ENCODE measurements at places on chromosomes 3 and 15. TPM values are rescaled to one million over a fixed set of nuclear protein-coding genes. Genes with fewer than 3 reads are reported as not detected.

DNA sequence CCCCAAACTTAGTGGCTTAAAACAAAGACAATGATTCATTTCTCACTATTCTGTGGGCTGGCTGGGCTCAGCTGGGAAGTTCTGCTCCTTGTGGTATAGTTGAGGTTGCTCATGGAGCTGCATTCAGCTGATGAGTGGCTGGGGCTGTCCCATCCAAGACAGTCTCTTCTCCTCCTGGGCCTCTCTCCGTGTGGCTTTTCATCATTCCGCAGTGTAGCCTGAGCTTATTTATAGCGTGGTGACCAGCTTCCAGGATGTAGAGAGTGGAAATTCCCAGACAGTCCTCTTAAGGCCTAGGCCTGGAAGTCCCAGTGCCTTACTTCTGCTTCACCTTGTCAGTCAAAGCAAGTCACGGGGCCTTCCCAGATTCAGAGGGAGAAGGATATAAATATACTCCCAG lies 136.7 kb upstream of the DAZL start:
- no peak for DNase-seq
- H3K27me3 ChIP-seq = no peaks in the 10 kb centered on the region
- H3K36me3 ChIP-seq = peaks cover 2% of the 10 kb centered on the region

DNA sequence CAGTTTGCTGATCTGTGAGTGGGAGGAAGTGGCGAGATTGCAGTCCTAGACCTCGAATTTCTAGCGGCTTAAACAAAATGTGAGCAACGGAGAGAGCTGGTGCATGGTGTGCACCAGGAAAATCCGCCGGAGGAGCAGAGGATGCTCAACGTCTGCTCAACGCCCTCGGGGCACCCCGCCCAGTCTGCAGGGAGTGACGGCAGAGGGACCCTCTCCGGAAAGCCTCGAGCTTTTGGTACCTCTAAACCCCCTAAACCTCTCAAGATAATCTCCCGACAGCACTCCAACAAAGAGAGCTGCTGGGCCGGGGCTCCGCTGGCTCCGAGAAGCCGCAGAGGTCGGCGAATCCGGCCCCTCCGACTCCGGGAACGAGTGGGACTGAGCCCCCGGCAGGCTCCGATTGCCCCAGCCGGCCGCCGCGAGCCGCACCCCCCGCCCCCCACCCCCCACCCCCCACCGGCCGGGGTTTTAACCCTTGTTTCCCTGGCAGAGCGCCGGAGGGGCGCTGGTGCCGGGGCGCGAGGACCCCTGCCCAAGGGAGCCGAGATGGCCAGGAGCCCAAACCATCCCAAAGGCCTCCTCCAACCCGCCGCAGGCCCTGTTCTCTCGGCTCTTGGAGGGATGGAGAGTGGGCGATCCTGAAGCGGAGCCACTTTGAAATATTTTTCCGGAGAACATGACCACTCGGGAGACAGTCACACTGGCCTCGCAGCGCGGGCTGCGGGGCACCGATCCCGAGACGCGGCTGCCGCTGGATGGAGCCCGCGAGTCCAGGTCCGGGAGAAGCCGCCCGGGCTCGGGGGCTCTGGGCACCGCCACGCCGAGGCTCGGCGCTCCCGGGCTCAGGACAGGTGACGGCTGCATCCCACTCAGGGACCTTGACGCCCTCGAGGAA lies 1.5 kb downstream of the MEGF11 start:
- peaks cover 20% of the 10 kb centered on the region for H3K4me1 ChIP-seq
- H3K27me3 ChIP-seq = peaks cover 46% of the 10 kb centered on the region
- peak; percentile 46 for DNase-seq
- H3K36me3 ChIP-seq = peaks cover 3% of the 10 kb centered on the region
- peak overlapping the region; percentile 87 for H3K4me3 ChIP-seq

DNA sequence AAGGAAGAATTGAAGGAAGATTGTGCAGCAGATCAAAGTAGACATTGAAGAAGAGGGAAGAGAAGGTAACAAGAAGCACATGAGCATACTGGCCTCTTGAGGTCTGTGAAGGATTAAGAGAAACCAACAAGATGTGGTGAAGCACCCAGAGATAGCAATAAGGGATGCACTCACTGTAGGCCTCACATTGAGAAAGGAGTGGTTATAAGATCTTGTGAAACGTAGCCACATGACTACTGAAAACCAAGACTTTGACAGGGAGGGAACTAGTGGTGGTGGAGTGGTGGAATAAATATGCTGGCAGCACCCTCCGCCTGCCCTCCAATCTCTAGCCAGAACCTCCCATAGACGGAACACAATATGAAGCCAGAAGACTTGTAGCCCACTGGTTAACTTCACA lies 651.2 kb downstream of the DIPK2A start:
- H3K36me3 ChIP-seq = no peaks in the 10 kb centered on the region
- H3K27me3 ChIP-seq = no peaks in the 10 kb centered on the region
- H3K4me1 ChIP-seq = no peaks in the 10 kb centered on the region
- DNase-seq = no peak
- H3K27ac ChIP-seq = no peak overlapping the region
- no peak overlapping the region for H3K4me3 ChIP-seq

DNA sequence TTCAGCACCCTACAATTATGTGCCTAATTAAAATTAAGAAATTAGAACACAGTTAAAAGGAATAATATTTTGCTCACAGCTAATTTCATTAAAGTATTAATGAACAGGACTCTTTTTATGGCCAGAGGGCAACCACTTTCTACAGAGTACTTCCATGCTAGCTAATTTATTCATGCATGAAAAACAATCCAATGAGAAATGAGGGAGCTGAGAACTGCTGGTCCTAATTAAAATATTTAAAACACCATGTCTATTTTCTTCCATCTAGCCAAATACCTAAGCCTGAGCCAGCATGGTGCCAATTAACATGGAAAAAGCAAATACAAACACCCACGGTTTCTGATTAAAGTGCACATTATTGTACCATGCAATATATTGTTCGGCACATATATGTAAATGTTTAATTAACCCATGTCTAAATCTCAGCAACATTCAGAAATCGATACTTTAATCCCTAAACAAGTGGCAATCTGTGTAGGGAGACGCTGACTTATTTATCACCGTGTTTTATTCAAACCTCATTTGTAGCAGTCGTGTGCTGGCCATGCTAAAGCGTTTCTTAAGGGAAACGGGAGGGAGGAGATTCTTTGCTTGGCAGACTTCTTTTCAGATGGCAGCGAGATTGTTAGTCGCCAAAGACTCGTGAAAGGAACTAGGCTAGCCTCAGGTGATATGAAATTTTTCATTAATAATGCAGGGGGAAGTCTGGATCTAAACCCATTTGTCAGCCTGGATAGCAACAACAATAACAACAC lies 193.5 kb downstream of the ANXA2 start:
- H3K27ac ChIP-seq = no peak overlapping the region
- no peak for DNase-seq
- no peak overlapping the region for H3K4me3 ChIP-seq
- no peaks in the 10 kb centered on the region for H3K4me1 ChIP-seq
- no peaks in the 10 kb centered on the region for H3K36me3 ChIP-seq
- peaks cover 13% of the 10 kb centered on the region for H3K27me3 ChIP-seq

DNA sequence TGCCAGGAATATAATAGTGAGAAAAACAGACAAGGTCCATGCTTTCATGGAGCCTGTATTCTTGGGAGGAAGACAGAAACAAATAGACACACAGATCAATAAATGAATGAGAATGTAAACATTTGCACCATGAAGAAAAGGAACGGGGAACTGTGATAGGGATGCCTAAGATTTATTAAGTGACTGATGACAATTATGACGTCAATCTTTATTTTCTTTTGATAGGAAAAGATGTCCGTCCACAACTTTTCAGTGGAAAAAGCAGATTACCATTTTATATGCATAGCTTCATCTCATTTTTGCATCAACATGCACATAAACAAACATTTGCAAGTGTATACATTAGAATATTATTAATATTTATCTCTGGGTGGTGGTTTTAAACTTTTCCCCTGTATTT lies 27.9 kb upstream of the WNT5A start:
- no peak overlapping the region for H3K4me3 ChIP-seq
- no peaks in the 10 kb centered on the region for H3K36me3 ChIP-seq
- H3K27ac ChIP-seq = no peak overlapping the region
- no peaks in the 10 kb centered on the region for H3K4me1 ChIP-seq
- H3K27me3 ChIP-seq = peaks cover 2% of the 10 kb centered on the region

DNA sequence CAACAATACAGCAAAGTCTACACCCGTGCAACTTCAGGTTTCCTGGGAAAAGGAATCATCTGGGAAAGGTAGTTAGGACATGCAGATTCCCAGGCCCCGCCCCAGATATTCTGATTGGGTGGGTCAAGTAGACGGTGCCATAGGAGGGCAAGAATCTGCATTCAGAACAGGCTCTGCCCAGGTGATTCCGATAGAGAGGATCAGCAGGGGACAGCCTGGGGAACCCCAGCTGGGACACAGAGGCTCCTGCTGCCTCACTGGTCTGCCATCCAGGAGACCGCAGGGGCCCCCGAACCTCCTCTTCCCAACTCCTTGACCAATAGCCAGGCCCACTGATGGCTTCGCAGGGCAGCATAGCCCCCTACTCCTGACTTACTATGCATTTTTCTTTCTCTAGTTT lies 243.4 kb downstream of the VPS13C start:
- H3K27ac ChIP-seq = no peak overlapping the region
- no peaks in the 10 kb centered on the region for H3K4me1 ChIP-seq
- H3K36me3 ChIP-seq = no peaks in the 10 kb centered on the region
- H3K4me3 ChIP-seq = no peak overlapping the region
- no peak for DNase-seq
- peaks cover 60% of the 10 kb centered on the region for H3K27me3 ChIP-seq

GRCh38 chr3:154364849-154365248 lies 40.6 kb upstream of the DHX36 start:
- H3K36me3 ChIP-seq = no peaks in the 10 kb centered on the region
- no peaks in the 10 kb centered on the region for H3K4me1 ChIP-seq
- peaks cover 8% of the 10 kb centered on the region for H3K27me3 ChIP-seq
- no peak overlapping the region for H3K4me3 ChIP-seq
- no peak for DNase-seq

DNA sequence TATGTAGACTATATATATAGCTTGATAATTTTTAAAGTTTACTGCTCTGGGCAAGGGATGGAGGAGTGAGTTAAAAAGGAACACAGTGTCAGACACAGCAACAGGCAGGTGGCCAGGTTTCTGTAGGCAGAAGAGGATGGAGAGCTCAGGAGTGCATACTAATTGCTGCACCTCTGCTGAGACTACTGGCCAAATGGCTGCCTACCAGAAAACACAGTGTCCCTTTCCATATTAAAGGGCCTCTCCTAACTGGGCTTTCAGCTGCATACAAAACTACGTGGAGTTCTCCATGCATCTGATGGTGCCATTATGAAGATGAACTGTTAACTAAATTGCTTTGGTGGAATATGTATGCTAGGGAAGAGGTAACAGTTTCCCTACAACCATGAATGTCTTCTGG lies 1.8 kb downstream of the ATP13A4 start:
- DNase-seq = no peak
- H3K27ac ChIP-seq = no peak overlapping the region
- H3K4me1 ChIP-seq = no peaks in the 10 kb centered on the region
- no peak overlapping the region for H3K4me3 ChIP-seq
- no peaks in the 10 kb centered on the region for H3K36me3 ChIP-seq

GRCh38 chr3:59558906-59559720 lies 509.3 kb upstream of the CFAP20DC start:
- peaks cover 16% of the 10 kb centered on the region for H3K4me1 ChIP-seq
- no peaks in the 10 kb centered on the region for H3K36me3 ChIP-seq
- H3K27me3 ChIP-seq = no peaks in the 10 kb centered on the region

DNA sequence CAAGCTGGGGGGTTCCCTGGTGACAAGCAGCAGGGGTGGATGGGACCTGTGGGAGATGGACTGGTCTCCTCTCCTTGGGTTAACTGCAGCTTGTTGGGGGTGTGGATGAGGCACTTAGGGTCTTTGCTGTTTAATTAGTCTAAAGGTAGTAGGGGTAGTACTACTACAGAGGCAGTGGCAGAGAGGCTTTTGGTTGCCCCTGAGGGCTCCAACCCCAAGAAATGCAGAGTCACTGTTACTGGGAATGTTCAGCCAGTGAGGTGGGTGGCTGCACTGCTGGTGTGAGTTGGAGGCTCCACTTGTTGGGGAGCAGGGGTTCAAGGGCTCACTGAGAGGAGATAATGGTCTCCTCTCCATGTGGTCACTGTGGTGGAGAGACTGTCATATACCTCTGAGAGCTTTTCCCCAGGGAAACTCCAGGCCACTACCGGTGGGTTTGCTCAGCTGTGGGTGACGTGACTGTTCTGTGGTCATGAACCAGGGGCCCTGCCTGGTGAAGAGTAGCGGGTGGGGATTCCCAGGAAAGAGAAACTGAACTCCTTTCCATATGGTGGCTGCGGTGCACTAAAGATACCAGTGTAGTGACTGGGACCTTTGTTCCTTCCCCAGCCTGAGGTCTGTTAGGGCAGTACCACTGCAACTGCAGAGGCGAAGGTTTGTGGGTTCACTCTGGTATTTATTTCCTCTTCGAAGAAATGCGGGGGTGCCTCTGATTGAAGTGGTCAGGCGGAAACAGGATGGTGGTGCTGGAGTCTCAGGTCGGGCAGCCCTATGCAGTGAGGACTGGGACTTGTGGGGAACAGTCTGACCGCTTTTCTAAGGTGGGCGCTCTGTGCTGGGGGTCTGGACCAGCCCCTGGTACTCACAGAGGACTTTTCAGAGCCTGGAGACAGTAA lies 68.9 kb upstream of the TNFSF10 start:
- no peaks in the 10 kb centered on the region for H3K27me3 ChIP-seq
- H3K4me3 ChIP-seq = peak overlapping the region; percentile 82
- no peaks in the 10 kb centered on the region for H3K36me3 ChIP-seq

DNA sequence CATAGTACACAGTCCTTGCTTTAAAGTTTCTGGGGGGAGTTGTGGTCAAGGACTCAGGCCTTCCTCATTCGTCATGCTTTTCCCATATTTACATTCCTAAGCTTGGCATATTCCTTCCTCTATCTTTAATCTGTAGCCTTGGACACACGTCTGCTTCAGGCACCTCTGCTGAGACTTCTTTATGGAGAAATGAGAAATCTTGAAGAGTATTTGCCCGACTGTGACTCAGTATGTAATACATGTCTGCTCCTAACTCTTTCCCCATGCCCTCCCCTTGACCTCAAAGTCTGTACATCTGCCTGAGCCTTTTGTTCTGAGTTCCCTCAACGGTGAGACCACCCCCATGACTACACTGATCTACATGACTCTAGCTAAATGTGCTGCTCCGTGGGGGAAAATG lies 246.1 kb downstream of the SI start:
- H3K27ac ChIP-seq = no peak overlapping the region
- no peaks in the 10 kb centered on the region for H3K36me3 ChIP-seq
- no peak overlapping the region for H3K4me3 ChIP-seq
- H3K4me1 ChIP-seq = no peaks in the 10 kb centered on the region
- H3K27me3 ChIP-seq = no peaks in the 10 kb centered on the region
- no peak for DNase-seq

GRCh38 chr3:60308808-60309207 lies 942.4 kb downstream of the FHIT start:
- H3K27ac ChIP-seq = no peak overlapping the region
- no peak overlapping the region for H3K4me3 ChIP-seq
- H3K4me1 ChIP-seq = peaks cover 11% of the 10 kb centered on the region
- H3K27me3 ChIP-seq = no peaks in the 10 kb centered on the region
- DNase-seq = no peak

- no peaks in the 10 kb centered on the region for H3K4me1 ChIP-seq
- H3K27ac ChIP-seq = no peak overlapping the region
- peaks cover 9% of the 10 kb centered on the region for H3K27me3 ChIP-seq
- no peak for DNase-seq
- H3K4me3 ChIP-seq = no peak overlapping the region
- no peaks in the 10 kb centered on the region for H3K36me3 ChIP-seq
Observed at GRCh38 chr3:107323723-107324122, 53.5 kb upstream of the CCDC54 start.

THPO gene
- total RNA-seq = not detected
